Type B pancreatic cell (in vitro differentiated cells): ENCODE measurements at places on chromosomes 6 and 20. TPM values are rescaled to one million over a fixed set of nuclear protein-coding genes. Genes with fewer than 3 reads are reported as not detected.

IGF2R gene
- 79.8 and 95.5 TPM in 2 replicates for total RNA-seq

DNA sequence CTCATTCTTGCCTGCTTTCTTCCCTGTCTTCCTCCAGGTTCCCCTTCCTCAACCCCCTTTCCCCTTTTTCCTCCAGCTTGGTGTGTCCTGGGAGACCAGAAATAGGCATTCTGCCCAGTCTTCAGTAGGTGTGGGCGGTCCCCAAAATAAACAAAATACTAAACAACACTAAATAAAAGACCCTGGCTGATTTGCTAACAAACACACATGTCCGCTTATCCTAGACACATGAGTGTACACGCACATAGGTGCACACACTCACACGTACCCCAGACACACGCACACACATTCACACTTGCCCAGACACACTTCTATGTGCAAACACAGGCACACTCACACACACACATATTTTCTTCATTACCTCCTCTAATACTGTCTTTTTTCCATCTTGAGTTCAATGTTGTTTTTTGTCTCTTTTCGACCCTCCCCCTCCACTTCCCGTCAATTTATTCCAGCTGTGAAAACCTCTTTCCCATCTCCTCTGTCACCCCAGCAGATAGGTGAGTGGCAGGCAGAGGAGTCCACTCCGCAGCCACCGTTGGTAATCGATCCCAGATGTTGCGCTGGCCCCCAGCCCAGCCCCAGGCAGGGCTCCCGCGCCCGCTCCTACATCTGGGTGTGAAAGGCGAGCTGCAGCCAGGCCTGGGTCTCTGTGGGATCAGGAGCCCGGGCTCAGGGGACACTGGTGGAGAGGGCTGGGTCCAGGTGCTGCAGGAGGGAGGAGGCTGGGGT is 56.9 kb upstream of the FOXP4 start:
- peak; percentile 83 for DNase-seq

GRCh38 chr6:24990236-24990845 is 54.6 kb upstream of the RIPOR2 start:
- DNase-seq = no peak

GRCh38 chr20:50278377-50278683 is 87.7 kb downstream of the CEBPB start:
- DNase-seq = no peak

DNA sequence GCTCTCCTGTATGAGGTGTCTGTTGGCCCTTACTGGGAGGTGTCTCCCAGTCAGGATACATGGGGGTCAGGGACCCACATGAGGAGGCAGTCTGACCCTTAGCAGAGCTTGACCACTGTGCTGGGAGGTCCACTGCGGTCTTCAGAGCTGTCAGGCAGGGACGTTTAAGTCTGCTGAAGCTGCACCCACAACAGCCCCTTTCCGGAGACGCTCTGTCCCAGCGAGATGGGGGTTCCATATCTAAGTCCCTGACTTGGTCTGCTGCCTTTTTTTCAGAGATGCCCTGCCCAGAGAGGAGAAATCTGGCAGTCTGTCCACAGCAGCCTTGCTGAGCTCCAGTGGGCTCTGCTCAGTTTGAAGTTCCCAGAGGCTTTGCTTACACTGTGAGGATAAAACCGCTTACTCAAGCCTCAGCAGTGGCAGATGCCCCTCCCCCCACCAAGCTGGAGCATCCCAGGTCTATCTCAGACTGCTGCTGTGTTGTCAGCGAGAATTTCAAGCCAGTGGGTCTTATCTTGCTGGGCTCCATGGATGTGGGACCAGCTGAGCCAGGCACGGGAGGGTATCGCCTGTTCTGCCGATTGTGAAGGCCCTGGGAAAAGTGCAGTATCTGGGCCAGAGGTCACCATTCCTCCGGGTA is 36.3 kb upstream of the IBTK start:
- DNase-seq = no peak
